Cortex of kidney (tissue), 1 donor: ENCODE measurements at places on chromosomes 3 and 15.

DNA sequence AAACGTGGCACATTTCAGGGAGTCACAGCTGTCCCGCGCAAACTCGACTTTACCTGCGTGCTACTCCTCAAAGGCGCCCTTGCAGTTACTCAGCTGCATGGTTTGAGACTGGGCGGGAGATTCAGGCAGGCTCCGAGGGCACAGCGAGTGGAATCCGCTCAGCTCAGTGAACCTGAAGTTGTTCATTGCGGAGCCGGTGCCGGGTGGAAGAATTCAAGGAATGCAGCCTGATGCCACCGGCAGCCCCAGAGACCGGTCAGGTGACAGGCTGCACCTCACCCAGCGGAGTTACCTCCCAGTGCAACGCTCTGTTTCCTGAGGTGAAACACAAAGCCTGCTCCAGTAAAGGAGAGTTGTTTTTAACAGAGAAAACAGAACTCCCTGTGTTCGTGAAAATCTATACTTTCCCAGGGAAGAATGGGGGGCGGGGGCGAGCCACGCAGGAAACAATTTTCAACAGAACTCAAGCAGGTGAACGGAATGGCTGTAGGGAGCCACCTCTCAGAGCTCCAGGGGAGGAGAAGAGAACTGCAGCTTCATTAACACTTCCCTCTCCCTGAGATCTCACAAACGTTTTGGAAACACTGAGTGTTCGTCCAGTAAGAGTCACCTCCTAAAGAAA lies 3.8 kb downstream of the VEPH1 start:
- DNase-seq = no peak

GRCh38 chr3:177946936-177947335 lies 589.3 kb upstream of the KCNMB2 start:
- DNase-seq = no peak

- no peak for DNase-seq
Measured at GRCh38 chr3:177521305-177521704, 324.0 kb upstream of the TBL1XR1 start.

- DNase-seq = no peak
Measured at GRCh38 chr15:38844736-38845135, 280.1 kb upstream of the RASGRP1 start.

GRCh38 chr15:75694241-75695182 lies 18.1 kb downstream of the CSPG4 start:
- DNase-seq = no peak

- DNase-seq = no peak
Measured at GRCh38 chr3:72134989-72135451, 350.1 kb upstream of the PROK2 start.

DNA sequence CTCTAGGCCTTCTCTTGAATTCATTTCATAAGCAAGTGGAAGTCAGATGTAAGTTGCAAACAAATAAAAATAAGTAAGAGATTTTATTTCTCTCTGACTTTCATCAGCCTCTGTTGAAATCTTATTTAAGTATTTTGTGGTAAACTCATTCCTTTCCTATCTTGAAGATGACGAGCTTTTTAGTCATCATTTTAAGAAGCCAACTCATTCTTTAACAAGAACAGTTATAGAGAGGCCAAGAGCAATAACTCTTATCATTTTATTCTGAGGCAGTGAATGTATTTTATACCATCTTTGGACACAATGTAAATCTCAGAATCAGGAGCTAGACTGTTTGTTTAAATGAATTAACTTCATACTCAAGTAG lies 147.5 kb upstream of the MBNL1 start:
- DNase-seq = no peak

DNA sequence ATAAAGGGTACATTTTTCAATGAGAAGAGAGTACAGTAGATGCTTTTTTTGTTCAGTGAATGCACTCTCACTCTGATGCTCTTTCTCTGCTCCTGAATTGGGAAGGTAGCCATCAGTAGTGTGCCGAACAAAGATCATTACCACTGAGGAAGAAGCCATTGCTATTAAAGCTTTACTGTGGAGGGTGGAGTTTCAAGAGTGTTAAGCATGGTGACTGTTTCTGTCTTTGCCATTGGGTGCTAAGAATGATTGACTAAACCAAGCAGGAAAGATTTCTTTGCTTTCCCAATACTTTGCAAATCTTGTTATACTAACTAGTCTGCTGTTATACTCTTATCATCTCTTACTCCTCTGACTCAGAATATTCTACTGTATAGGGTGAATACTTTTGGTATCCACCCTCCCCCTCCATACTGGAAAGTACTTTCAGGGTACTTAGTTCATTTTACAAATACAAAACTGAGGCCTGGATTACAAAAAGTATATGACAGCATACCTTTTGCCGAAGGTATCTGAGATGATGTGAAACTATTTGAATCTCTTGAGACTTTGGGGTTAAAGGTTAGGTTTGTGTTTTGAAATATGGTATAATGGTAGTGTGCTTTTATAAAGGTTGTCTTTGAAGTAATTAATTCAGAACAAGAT lies 1.7 kb downstream of the RAB11A start:
- DNase-seq = no peak

- no peak for DNase-seq
Measured at GRCh38 chr3:160444411-160444810, 5.2 kb downstream of the TRIM59 start.

- no peak for DNase-seq
Measured at GRCh38 chr3:150984066-150984465, 11.5 kb upstream of the CLRN1 start.

GRCh38 chr15:43792761-43793476 lies 799 bp downstream of the SERF2 start:
- DNase-seq = no peak

DNA sequence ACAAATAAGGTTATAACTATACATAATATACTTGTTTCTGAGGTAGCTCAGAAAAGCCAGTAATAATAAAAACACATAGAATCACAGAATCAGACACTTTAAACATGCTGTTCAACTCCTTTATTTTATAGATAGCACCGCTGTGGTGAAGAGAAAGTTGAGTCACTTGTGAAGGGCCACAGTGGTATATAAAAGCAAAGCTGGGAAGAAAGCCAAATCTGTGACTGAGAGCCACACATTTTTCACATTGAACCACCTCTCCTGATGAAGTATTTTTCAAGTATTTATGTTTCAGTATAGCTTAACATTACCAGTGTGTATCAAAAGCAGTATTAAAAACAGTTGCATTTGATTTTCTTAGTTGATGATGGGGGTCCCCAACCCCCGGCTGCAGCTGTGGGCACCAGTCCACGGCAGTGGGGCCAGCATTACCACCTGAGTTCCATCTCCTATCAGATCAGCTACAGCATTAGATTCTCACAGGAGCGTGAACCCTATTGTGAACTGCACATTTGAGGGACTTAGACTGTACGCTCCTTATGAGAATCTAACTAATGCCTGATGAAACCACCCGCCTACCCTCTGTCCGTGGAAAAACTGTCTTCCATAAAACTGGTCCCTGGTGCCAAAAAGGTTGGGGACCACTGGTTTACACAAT lies 46.2 kb downstream of the TBL1XR1 start:
- DNase-seq = no peak

- no peak for DNase-seq
Measured at GRCh38 chr3:185959609-185960521, 22.1 kb upstream of the TRA2B start.

DNA sequence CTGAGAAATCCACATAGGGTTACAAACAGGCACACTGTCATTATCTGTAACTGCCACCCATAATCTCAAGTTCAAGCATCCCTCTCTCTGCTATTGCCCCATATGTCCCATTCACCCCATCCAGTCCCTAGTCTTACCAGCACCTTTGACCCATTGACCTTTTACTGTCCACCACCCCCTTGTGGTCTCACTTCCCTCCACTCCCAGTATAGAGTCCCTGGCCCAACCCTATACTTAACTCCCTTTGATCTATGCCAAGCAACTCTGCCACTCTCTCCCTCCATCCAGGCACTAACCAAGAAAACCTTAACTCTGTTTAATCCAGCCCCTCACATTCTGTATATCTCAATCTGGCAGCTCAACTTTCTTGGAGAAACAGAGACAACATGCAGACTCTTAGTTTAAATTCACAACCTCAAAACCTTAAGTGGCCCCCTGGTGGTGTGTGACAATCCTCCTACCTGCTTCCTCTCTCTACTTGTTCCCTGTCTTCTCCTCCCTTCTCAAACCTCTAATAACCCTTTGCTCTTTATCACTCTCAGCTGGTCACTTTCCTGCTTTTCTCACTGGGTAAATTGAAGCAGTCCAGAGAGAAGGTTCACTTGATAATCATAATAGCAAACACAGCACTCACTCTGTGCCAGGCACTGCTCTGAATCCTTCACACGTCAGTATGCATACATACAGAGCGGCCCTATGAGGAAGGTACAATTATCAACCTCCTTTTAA lies 162.7 kb downstream of the STT3B start:
- DNase-seq = no peak

GRCh38 chr3:43796041-43796596 lies 105.4 kb downstream of the ABHD5 start:
- DNase-seq = no peak

GRCh38 chr3:159632851-159633250 lies 355.8 kb upstream of the IL12A start:
- DNase-seq = no peak

DNA sequence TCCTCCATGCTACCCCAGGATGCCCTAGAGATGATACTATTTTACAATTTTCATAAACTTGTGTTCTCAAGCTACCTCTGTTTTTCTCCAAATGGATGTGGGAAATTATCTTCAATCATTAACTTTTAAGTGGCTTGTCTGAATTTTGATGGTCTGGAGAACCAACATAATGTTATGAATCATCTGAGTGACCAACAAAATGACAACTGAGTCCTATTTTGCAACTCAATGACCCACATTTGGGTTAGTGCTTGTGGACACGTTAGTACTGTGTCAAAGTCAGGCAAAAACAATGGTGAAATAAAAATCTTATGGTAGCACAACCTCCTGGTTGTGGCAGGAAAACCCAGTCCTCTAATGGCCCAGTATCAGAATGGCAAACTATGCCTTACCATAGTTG lies 352.4 kb upstream of the ZNF385D start:
- no peak for DNase-seq

DNA sequence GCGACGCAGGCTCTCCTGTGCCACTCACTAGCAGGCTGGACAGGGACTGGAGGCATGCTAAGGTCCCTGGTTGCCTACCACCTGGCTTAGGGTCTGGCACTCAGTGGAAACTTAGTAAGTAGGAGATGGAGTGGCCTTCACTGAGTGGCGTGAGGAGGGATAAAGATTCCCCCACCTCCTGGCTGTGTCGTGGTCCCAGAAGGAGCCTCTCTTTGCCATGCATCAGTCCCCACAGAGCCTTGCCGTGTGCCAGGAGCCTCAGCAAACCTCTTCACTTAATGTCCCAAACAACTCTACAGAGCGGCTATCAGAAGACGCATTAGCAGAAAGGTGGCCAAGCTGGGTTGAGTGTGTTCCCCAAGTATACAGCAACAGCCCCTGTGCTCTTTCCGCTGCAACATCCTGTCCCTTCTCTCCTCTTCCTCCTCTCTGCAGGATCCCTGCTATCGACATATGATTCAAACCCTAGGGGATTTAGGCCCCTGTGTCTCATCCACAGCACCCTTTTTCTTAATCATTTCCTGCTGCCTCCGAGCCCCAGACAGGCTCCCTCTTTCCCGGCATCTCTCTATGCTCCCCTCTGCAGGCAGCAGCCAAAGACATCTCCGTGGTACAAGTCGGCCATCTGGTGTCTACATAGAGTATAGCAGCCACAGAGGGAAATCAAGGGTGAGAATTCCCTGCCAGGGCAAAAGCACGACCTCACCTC lies 66.7 kb downstream of the SLC6A1 start:
- no peak for DNase-seq

DNA sequence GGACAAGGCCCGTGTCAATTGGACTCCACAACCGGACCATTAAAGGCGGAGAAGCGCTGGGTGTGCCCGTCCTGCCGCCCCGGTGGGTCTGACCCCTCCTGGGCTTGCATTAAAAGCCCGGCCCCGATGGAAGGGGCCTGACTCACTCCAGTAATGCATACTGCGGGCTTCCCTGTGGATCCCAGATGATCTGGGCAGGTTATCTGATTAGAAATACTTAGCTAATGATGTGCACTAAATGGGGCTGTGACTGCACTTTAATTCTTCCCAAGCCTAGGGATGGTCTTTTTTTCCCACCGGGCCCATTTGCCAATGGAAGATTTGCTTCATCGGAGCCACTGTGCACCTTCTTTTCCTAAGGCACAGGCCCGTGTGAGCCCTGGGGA lies 124.9 kb downstream of the TMEM266 start:
- DNase-seq = no peak

GRCh38 chr15:65960586-65960985 lies 91.3 kb downstream of the RAB11A start:
- DNase-seq = no peak

DNA sequence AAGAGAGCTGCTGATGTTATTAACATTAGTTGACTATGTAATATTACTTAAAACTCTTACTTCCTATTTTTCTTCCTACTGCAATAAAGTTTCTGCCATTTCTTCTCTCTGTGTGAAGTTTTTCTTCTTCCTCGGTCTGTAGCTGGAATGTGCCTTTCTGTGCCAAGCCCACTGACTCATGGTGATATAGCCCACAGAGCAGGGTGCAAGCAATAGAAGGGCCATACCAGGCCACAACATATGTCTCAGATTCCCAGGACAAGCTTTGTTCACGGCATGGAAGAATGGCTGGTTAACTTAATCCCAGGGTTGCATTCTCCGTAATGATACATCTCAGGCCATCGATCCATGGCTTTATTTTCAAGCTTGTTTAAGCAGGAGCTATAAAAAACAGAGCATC lies 815.3 kb downstream of the TUSC7 start:
- no peak for DNase-seq

DNA sequence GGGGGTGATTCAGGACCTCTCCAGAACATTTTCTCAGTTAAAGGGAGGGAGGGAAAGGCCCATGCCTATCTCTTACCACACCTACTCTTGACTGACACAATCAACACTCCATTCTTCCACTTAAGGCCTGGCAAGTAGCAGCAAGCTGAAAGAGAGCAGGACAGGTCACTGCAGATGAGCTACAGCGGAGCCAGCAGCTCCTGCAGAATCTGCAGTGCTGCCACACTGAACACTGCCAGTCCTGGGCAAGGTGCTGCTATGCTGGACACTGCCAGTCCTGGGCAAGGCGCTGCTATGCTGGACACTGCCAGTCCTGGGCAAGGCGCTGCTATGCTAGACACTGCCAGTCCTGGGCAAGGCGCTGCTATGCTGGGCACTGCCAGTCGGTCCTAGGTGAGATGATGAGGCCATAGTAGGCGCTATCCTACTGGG lies 143.7 kb downstream of the MYLK start:
- no peak for DNase-seq

GRCh38 chr3:24802614-24803013 lies 308.0 kb upstream of the THRB start:
- no peak for DNase-seq
